ENCODE measurements at places on chromosomes 12 and 14. TPM values are rescaled to one million over a fixed set of nuclear protein-coding genes. Genes with fewer than 3 reads are reported as not detected.

The TAS2R42 gene
- not detected for total RNA-seq

- no peak for DNase-seq
These were observed 60.7 kb downstream of the PLCZ1 start for GRCh38 chr12:18676996-18677588.

- no peak for DNase-seq
These were observed 216.5 kb downstream of the PHLDA1 start for GRCh38 chr12:75814851-75815754.

The DHRS4 gene
- 24.3 TPM for total RNA-seq

The WNT5B gene
- 10.6 TPM for total RNA-seq

- DNase-seq, result no peak
These were observed 76.8 kb downstream of the AKAP6 start for GRCh38 chr14:32405856-32406255.

The AVPR1A gene
- 3.9 TPM for total RNA-seq

The NDRG2 gene
- total RNA-seq, result 398 TPM

DNA sequence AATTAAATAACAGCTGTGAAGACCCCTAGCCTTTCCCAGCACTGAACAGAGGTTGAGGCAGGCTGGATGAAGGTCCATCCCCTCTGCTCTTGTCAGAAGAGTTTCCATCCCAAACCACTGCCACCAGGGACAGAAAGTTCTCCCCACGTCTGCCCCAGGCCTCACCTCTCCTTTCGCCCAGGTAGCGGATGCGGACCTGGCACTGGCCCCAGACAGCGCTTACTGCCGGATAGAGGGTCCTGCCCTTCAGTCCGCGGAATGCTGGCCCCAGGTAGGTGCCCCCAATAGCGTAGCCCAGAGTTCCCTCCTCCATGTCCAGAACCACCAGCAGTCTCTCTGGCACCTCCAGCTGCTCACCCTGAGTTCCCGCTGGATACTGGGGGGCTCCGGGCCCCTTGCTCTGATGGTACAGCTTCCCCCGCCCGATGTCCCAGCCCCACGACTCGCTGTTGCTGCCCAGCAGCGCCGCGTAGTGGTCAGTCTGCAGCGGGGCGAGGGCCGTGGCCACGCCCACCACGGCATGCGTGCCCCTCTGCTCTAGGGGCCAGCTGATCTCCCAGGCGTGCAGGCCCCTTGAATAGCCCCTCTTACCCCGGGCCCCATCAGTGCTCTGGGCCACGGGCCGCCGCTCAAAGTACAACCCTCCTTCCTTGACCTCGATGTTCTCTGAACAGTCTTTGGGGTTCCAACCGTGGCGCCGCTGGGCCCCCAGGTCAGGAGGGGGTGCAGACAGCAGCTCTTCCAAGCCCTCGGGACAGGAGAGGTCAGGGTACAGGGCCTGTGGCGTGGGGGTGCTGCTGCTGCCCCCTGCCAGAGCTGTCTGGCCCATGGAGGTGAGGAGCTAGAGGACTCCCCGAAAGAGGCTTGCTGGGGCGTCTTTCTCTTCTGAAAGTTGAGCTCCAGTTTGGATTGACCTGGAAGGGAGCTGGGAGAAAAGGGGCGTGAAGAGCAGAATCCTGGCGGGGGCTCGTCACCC lies 742 bp downstream of the SPSB2 start:
- peak; percentile 93 for DNase-seq

GRCh38 chr14:84090837-84091236 lies 1439.1 kb upstream of the FLRT2 start:
- DNase-seq, result no peak

- no peak for DNase-seq
These were observed 26.3 kb downstream of the RAB35 start for GRCh38 chr12:120090206-120090605.

DNA sequence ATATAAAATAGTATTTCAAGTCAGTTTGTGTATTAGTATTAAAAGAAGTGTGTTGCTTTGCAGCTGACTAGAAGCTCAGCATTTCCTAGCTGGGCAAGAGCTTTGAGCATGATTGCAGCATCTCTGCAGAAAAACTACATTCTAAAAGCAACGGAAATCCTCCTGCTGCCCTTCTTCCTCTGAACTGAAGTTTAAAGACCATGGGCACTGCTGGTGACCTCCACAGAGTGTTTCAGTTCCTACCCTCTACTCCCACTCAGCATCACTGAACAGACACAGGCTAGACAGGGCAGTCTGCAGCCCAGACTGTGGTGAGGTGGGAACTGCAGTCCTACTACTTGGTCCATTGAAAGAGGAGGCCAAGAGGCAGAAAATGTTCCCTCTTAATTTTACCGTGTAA lies 59.0 kb downstream of the FAR2 start:
- no peak for DNase-seq

DNA sequence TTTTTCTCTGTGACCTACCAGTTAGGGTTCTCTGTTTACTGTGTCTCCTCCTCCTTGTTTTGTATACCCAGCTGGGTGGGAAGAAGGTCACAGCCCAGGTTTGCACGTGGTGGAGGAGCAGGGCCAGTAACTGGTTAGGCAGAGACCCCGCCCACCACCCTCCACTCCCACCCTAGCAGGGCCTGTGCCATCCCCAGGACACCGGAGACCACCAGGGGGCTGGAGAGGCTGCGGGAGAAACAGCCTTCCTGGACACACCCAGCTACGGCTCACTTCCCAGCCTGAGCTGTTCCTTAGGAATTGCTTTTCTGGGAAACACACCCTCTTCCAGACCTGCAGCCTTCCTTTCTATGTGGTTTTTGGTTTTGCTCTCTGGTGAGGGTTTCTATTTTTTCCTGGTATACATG lies 21.1 kb downstream of the BDKRB2 start:
- DNase-seq, result peak; percentile 78

GRCh38 chr12:67957383-67957782 lies 31.9 kb upstream of the IFNG-AS1 start:
- DNase-seq, result no peak

DNA sequence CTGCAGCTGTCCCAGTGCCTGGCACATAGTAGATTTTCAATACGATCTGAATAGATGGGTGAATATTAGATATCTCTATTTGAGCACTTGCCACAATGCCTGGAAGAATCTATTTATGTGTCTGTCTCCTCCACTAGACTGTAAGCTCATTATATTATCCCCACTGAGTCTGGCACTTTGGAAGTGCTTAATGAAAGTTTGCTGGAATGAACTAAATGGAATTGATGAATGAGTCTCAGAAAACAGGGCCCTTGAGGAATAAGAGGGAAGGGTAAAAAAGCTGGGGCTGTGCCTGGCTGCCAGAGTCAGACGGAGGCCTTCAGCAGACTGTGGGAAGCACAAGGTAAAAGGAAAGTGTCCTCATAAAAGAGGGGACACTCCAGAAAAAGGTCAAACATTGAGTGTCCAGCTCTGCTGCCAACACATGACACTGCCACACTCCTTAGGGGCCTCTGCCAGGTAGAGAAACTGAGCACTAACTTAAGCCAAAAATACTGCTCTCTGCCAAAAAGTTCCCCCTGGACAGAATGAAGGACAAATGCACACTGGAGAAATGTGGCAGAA lies 39.3 kb downstream of the GLT8D2 start:
- no peak for DNase-seq

The SLC10A1 gene
- not detected for total RNA-seq

DNA sequence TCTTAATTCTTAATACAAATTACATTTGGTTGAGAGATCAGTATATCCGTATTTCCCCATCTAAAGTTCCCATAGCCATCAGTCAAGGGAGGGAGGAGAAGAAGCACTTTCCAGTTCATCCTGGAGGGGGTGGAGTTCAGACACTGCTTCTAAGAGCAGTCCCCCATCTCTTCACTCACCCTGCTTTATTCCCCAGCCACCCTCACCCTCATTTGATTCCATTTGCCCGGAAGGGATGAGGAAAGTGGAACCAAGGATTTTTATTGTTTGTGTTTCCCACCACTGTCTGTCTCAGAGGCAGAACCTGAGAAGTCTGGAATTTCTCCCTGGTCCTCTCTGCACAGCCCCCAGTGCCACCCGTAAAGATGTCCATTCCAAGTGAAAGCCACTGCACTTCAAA lies 134.2 kb upstream of the HIF1A start:
- DNase-seq, result no peak

The BHLHE41 gene
- total RNA-seq, result 64.4 TPM

Data from sciatic nerve (tissue), 2 donors.